NCI-H2107 (cell line): ENCODE measurements at places on chromosomes 16 and 17.

- DNase-seq: no peak
These were observed 7.1 kb upstream of the CHD3 start for GRCh38 chr17:7881276-7882054.

DNA sequence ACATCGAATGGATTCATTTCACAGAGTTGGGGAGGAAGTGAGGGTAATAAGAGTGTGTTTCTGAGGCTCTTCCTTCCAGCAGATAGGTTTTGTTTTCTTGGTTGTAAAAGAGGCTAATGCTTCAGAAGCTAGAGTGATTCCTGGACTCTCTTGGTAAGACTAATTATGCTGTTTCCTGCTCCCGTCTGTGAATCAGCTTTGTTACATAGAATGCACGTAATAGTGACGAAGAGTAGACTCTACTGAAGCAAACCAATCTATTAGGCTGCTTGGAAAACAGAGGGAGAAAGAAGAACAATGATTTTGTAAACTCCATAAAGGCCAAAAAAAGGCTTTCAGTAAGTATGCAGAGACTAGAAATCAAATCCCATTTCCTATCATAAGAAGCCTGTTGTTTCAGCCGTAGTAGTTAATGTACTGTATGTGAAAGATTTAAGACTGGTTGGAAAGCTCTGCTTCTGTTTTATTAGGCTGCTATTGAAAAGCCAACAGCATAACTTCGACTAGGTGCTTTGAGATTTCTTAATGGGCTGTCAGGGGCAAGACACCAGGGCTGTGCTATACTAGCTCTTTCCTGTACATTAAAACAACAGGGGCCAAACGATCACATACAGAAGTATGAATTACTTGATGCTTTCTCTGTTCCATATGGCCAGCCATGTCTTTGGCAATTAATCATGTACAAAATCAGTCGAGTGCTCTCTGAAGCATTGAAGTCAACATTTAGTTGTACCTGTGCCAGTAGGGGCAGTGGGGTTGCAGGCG is 219.0 kb downstream of the FTO start:
- no peak for DNase-seq

GRCh38 chr16:84085271-84085667 is 31.5 kb downstream of the MBTPS1 start:
- no peak for DNase-seq

DNA sequence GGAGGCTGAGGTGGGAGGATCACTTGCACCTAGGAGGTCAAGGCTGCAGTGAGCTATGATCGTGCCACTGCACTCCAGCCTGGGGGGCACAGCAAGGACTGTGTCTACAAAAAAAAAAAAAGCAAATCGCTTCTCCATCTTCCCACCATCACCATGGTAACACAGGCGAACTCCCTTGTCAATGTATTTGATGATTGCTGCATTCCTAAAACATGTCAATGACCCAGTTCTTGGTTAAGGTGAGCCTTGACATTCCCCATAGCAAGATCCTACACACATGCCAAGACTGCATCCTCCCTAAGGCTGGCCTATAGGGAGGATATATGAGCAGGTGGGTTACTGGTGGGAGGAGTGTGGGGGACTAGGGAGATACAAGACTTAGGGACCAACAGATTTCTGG is 12.2 kb downstream of the CNTNAP1 start:
- no peak for DNase-seq

- no peak for DNase-seq
These were observed 16.7 kb downstream of the ARL2BP start for GRCh38 chr16:57261806-57262205.

- no peak for DNase-seq
These were observed 39.4 kb upstream of the DHX8 start for GRCh38 chr17:43444223-43445008.

DNA sequence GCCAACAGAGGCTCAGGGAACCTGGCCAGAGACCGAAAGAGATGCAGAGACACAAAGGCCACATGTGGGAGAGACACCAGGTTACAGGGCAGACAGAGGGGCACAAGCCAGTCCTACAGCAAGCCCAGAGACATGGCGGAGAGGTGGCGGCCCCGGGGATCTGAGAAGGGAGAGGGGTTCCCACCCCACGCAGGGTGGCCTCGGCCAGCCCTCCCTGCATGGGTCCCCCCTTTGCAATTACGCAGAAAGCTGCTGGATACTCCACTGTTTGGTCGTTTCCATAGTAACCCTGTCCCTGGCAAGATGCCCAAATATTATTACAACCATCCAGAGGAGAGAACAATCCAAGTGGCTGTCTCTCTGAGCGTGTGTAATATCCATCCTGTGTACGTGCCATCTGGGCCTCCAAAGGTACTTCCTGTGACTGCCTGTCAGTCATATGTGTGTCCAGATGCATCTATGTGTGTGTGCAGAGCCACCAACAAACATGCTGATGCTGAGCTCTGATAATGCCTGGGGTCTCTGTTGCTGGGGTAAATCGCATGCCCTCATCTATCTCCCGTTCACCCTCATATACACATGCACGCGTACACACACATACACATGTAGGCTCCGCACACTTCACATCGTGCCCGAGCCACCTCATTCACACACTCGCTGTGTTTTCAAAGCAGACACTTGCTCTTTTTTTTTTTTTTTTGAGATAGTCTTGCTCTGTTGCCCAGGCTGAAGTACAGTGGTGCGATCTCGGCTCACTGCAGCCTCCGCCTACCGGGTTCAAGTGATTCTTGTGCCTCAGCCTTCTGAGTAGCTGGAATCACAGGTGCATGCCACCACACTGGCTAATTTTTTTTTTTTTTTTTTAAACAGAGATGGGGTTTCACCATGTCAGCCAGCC is 5.5 kb downstream of the PCGF2 start:
- DNase-seq: peak; percentile 37

DNA sequence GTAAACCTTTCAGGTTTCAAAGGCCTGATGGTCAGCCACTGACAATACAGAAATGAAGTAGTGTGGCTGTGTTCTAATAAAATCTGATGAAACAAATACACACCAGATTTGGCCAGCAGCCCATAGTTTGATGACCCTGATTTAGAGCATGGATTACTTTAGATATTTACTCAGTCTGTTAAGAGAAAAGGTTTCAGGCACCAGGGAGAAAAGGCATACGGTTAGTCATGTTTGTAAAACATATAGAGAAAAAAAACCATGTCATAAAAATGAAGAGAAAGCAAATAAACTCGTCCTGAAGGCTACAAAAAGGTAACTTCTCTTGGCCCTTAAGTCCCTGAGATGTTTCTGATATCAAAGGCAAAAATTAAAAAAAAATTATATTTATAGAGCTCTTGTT is 112.1 kb downstream of the ADAMTS18 start:
- DNase-seq: no peak

DNA sequence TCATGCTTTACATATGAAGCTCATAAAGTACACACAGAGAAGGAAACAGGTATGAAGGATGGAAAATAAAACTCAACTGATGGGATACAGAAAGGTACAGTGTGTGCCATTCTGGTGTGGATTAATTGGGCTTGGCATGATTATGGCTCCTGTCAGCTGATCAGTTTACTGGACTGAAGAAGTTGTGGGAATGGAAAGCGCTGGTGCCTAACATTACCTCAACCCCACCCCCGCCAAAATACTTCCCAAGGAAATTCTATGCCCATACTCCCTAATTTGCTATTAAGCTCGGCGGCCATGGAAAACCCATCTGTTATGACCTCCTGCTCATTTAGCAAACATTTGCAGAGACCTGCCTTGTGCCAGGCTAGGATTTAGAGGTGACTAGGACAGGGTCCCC is 16.6 kb upstream of the PMFBP1 start:
- no peak for DNase-seq

- no peak for DNase-seq
These were observed 110.8 kb upstream of the CDH5 start for GRCh38 chr16:66255647-66256046.

DNA sequence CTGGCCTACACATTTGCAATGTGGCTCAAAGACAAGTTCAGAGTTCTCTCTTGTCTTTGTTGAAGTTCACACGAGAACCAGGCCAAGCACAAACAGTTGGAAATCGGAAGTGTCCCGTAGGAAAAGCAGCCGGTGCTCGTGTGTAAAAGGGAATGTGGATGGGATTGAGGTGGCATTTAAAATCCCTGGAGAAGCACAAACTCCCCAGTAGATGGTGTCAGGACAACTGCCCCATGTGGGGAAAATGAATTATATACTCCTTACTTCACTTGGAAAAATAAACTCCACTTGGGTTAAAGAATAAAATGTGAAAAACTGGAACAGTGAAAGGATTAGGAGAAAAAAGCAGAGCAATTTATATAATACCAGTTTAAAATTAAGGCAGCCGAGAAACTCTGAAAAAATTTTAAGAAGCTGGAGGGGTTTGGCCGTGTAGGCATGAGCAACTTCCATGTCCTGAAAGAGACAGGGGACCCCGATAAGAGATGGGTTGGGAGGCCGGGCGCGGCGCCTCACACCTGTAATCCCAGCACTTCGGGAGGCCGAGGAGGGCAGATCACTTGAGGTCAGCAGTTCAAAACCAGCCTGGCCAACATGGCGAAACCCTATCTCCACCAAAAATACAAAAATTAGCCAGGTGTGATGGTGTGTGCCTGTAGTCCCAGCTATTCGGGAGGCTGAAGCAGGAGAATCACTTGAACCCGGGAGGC is 28.1 kb downstream of the CBFA2T3 start:
- no peak for DNase-seq

- DNase-seq: no peak
These were observed 7.8 kb downstream of the MRPL27 start for GRCh38 chr17:50365165-50365564.

GRCh38 chr17:59766491-59766890 is 59.0 kb downstream of the VMP1 start:
- DNase-seq: no peak

DNA sequence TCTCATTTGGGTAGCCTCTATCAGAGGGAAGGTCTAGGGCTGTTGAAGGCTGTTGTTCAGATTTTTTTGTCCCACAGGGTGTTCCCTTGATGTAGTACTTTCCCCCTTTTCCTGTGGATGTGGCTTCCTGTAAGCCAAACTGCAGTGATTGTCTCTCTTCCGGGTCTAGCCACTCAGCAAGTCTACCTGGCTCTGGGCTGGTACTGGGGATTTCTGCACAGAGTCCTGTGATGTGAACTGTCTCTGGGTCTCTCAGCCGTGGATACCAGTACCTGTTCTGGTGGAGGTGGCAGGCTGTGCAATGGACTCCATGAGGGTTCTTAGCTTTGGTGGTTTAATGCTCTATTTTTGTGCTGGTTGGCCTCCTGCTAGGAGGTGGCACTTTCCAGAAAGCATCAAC is 23.3 kb upstream of the CCR7 start:
- DNase-seq: no peak
